CD4-positive, alpha-beta T cell treated with Interleukin-4 for 1 hour (primary cell): ENCODE measurements at places on chromosomes 12 and 14.
A peak's percentile ranks its signal among the peaks of the same experiment; 100 is the strongest.

GRCh38 chr12:1502379-1502720 is 92.0 kb downstream of the FBXL14 start:
- no peak for DNase-seq

GRCh38 chr14:92451755-92452154 is 61.8 kb upstream of the RIN3 start:
- DNase-seq = no peak

DNA sequence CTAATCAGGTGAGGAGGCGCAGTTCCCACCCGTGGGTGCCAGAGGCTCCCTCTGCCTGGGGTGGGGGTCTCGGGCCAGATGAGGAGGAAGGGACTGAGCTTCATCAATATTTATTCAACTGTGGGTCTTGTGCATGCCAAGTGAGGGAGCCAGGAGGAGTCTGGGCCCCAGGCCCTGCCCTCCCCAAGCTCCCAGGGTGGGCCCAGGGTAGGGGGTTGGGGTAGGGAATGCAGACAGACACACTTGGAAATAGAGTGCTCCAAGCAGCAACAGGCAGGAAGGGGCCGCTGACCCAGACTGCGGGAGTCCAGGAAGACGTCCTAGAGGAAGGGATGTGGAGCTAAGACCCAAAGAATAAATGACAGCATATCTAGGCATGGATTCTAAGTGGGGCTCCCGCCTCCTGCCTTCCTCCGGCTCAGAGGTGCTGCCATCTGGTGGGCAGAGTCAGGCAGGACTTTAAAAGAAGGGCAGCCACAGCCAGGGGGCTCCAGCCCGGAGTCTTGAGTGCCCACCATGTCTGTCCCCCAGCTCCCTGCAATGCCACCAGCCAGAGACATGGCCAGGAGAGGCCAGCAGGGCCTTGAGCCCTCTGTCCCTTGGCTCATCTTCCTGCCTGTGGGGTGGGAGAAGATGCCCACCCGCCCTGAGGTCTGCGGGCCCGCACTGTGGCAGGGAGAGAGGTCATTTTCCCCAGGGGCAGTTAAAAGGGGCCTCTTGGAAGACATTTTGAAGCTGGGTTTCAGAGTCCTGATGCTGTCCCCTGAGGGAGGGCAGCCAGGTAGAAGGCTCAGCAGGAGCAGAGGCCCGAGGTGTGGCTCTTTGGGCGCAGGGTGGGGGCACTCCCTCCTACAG is 70.1 kb downstream of the PHETA1 start:
- DNase-seq = peak; percentile 27

- DNase-seq = no peak
Observed at GRCh38 chr14:88245321-88245720, 77.7 kb downstream of the KCNK10 start.

GRCh38 chr12:6552140-6552551 is 3.7 kb downstream of the IFFO1 start:
- no peak for DNase-seq
